CD4-positive, alpha-beta T cell treated with Interleukin-12 subunit alpha and Interleukin-12 subunit beta, for 1 hour (primary cell): ENCODE measurements at places on chromosomes 5 and 9.

DNA sequence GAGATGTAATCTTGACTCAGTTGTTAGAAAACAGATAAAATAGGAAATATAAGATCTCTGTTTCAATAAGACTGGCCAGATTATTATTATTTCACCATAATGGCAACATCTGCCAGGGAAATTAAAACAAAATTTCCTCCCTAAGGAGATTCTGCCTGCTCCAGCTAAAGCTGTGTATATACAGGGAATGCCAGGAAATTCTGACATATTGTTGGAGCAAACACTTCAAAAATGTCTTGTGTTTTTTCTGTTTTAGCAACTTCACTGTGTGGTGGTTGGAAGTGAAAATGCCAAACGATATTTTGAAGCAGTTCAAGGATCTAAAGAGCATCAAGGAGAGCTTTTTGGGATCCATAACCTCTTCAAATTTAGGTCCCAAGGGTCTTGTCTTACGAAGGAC is 90.8 kb downstream of the ERCC6L2 start:
- no peak for DNase-seq

- peak; percentile 43 for DNase-seq
Observed at GRCh38 chr5:181173027-181173419, 25.6 kb downstream of the OR2V2 start.

DNA sequence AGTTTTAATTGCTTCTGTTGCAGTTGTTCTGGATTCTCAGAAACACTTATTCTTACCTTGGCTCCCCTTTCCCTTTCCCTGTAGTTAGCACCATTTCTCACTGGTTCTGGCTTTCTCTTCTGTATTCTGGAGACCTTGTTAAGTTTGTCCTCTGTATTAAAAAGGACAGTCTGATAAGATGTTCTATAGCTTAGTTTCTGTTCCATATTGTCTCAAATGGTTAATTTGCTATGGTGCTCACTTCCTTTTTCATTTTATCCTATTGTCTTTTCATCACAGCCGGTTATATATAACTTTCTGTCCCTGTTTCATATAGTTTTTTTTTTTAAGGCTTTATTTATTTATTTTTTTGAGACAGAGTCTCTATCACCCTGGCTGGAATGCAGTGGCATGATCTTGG is 41.4 kb upstream of the KIAA1958 start:
- DNase-seq, result no peak

DNA sequence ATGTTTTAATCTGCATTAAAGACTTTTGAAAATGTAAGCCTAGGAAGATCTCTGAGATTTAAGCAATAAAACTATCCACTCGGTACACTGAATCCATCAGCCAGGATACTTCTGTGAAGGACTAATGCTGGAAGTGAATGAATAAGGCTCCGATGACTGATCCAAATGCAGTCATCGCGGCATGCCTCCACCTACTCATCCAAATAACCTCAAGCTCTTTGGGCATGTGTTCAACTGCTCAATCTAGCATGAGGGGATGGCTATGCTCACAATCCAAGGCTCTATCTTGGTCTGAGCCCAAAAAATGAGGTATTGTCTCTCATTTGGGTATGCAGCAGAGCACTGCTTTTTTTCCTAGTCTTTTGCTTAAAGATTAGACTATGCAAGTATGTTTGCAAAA is 19.2 kb downstream of the MARCHF3 start:
- DNase-seq, result no peak

GRCh38 chr5:6810641-6811405 is 97.6 kb downstream of the TENT4A start:
- DNase-seq, result no peak

- DNase-seq, result no peak
Observed at GRCh38 chr5:93791518-93791972, 50.1 kb upstream of the POU5F2 start.

- DNase-seq, result no peak
Observed at GRCh38 chr5:160064417-160064810, 54.8 kb downstream of the PWWP2A start.

- DNase-seq, result no peak
Observed at GRCh38 chr9:90477535-90477934, 165.1 kb downstream of the DIRAS2 start.

DNA sequence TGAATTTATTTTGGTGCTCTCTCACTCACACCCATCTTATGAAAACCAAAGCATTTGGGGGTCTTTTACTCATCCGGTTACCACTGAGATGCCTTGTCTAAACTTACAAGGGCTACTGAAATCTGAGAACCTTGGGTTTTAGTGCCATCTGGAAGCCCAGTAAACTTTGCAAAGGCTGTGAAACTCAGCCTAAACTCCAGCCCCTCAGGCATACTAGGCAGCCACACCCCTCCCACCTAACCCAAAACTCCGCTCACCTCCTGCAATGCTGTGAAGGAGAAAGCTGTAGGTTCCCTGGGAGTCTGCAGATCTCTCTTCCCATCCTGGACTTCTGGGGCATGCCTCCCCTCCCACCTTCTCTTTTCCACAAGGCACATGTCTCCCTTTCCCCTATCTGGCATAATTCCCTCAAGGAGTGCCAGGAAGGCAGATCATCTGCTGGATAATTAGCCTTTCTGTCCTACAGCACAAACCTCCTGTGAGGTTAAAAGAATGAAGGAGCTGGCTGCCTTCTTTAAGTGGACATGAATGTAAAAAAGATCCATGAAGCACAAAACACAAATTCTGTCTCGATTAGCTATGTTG is 71.5 kb upstream of the ANXA1 start:
- no peak for DNase-seq

DNA sequence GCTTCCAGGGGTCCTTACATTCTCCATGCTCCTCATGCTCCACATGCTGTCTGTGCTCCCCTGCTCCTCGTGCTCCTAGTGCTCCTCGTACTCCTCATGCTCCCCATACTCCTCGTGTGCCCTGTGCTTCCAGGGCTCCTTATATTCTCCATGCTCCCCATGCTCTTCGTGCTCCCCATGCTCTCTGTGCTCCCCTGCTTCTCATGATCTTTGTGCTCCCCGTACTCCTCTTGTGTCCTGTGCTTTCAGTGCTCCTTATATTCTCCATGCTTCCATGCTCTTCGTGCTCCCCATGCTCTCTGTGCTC is 51.9 kb downstream of the TRIP13 start:
- DNase-seq, result no peak

GRCh38 chr9:76200745-76201144 is 193.5 kb downstream of the RFK start:
- DNase-seq, result no peak

DNA sequence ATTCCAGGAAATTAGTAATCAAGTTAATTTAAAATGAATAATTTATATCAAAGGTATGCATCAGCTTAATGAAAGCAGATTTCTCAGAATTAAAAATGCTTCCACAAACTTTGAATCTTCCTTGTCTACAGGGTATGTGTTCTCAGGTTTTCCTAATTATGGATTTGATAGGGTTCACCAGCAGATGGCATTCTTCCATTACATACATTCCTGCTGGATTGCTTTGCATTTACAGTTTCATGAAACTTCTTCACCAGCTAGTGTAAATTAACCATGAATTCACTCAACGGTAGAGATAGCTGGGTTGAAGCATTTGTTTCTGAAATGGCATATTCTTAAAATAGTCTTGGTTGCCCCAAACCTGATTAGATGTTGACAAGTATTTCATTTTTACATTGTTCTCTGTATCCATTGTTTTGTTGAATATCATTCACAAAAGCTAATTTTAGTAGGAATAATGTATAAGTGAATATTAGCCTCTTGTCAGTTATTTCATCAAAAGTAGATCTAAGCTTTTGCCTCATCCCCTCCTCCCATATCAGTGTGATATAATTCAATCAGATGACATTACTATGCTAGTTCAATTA is 68.7 kb upstream of the WDR41 start:
- peak; percentile 11 for DNase-seq
